ENCODE measurements at places on chromosomes 12 and 14.
A peak's percentile ranks its signal among the peaks of the same experiment; 100 is the strongest.

DNA sequence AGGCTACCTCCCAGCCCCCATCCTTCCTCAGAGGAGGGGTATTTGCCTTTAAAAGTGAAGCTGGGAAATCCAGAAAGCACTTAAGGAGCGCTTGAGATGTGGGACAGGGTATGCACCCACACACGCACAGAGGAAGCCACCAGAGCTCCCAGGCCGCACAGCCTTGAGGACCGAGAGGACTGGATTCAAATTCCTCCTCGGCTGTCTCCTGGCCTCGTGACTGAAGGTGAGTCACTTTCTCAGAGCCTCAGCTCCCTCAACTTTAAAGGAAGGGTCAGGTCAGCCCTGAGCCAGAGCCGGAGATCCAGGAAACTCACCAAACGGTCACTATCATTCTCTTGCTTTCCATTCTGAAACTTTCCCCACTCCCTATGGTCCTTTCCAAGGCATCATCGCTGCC, 37.6 kb downstream of the BCL11B start:
- no peak for DNase-seq

DNA sequence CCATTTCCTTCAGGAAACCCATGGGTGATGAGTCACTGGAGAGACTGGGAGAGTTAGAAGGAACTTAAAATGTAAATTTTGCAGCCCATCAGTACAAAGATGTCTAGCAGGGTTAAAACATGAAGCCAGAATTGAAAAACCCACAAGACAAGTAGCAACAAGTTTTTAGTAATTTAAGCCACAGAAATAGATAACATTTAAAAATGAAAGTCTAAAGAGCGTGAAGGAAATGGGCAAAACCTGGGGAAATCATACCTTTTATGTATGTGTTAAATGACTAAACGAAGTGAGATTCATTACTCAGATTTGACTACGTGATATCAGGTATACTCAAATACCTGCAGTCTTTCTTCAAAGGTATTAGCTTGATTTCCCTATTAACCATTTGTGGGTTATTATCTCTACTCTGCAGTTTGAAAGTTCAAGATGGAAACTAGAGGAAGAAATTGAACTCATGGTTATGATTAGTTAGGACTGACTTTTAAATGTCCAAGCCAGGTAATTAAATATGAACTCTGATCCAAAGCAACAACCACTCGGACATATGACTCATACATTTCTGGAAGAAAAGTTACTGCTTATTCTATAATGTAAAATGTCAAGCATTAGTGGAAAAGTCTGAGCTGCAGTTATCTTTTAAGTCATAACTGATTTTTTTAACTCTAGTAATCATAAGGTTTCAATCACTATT, 84.1 kb downstream of the ITPR2 start:
- no peak for DNase-seq

DNA sequence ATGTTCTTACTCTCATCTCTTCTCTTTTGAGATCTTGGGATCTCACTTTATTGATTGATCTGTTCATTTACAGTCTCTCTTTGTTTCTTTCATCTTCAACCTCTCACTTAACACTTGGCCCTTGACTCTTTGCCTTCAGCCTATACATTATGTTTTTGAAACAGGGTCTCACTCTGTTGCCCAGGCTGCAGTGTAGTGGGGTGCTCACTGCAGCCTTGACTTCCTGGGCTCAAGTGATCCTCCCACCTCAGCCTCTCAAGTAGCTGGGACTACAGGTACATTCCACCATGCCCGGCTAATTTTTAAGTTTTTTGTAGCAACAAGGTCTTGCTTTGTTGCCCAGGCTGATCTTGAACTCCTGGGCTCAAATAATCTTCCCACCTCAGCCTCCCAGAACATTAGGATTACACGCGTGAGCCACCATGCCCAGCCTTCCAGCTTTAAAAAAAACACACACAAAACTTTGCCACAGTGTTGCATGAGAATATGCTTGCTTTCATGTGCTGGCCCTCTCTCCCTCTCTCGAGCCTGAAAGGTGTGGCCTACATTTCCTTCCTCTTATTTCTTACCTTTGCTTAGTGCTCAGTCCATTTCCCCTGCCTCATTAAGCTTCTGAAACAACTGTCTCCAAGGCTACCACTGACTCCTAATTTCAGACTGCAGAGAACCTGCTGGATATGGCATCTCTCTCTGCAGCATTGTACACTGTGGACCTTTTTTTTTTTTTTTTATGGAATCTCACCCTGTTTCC, 9.9 kb downstream of the DIP2B start:
- DNase-seq, result no peak

DNA sequence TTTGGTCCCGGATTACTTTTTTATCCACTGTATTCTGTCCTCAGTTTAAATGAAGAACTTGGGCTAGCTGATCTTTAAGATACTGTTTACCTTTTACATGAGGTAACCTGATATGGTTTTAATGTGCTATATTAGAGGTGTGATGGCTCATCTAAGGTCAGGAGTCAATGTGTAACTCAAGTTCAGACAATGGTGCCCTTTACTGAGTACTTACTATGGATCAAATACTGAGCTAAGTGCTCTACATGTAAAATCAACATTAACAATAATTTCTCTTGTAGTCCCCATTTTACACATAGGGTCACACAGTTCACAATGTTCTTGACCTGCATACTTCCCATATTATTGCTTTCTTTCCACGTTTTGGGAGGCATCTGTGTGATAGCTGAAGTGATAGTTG, 79.2 kb downstream of the CEP83 start:
- DNase-seq, result no peak

DNA sequence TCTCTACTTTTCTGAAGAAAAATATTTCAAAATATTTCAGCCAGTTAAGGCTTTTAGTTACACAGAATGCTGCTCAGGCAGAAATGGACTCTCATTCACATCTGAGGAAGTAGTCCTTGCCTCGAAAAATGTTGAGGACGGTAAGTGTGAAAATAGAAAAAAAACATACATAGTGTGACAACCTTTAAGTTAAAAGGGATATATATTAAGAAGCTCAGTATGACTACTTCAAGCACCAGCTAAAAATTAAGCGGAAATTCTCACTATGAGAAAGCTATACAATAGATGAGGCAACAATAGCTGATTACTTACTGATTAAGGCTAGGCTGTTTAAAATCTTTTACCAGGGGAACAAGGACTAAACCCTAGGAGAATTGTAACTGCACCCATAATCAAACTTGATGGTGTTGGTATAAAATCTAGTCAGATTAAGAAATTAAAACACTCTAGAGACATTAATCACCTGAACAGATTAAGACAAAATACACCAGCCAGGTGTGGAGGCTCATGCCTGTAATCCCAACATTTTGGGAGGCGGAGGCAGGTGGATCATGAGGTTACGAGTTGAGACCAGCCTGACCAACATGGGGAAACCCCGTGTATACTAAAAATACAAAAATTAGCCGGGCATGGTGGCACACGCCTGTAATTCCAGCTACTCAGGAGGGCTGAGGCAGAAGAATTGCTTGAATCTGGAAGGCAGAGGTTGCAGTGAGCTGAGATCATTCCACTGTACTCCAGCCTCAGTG, 53.9 kb downstream of the HNRNPC start:
- no peak for DNase-seq

DNA sequence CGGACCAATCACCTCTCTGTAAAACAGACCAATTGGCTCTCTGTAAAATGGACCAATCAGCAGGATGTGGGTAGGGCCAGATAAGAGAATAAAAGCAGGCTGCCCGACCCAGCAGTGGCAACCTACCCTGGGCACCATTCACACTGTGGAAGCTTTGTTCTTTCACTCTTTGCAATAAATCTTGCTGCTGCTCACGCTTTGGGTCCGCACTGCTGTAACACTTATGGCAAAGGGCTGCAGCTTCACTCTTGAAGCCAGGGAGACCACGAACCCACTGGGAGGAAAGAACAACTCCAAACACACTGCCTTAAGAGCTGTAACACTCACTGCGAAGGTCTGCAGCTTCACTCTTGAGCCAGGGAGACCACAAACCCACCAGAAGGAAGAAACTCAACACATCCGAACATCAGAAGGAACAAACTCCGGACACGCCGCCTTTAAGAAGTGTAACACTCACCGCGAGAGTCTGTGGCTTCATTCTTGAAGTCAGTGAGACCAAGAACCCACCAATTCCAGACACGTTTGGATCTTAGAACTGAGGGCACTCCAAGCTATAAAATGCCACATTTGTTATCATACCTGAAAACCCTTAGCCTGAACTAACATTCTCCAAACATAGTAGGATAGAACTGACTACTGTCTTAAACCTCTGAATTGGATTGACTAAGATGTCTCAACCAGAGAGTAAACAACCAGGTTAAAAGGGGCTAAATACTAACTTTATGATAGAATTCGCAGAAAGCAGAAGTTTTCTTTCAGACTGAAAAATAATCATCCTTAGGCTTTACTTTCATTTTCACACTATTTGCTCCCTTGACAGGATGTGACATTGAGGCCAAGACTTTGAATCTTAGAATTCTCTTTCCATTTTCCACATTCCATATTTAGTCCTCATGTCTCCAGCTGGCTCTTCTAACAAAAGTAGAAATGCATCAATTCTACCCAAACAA, 33.6 kb downstream of the CDKL1 start:
- DNase-seq, result no peak

DNA sequence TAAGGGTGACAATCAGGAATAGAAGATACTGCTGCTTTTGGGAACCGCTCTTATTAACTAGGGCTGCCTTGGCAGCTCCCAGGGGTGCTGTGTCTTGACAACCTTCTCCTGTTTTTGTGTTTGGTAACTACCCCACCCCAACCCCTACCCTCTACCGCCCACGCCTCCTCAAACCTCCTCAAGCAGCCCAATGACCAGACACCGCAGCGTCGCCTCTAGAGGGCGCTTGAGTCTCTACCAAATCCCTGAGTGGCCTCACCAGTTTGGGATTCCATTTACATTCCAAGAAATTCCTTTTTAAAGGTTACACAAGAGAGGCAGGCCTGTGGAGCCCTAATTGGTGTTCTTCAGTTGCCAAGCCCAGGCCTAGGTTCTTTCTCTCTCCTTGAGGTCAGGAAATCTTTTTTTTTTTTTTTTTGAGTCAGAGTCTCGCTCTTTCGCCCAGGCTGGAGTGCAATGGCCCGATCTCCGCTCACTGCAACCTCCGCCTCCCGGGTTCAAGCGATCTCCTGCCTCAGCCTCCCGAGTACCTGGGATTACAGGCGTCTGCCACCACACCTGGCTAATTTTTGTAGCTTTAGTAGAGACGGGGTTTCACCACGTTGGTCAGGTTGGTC, 72.4 kb upstream of the USP44 start:
- DNase-seq, result peak; percentile 92

DNA sequence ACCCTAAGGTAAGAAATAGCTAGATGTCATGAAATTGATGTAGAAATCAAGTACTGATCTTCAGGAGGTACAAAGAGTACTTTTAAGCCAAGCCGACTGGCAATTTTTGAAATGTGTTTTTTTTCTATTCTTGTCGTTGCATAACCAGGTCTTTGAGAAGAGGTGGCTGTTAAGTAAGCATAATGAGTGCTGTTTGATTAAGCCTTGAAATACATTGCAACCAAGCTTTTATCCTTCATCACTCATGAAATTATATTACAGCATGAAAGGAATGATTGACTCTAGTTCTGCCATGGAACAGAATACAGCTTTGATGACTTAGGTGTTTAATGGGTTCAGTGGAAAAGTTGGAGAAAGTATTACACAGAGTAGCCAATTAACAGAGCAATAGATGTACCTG, 1720.2 kb upstream of the SEL1L start:
- no peak for DNase-seq

- no peak for DNase-seq
Observed at GRCh38 chr12:28050606-28051005, 78.1 kb upstream of the PTHLH start.

DNA sequence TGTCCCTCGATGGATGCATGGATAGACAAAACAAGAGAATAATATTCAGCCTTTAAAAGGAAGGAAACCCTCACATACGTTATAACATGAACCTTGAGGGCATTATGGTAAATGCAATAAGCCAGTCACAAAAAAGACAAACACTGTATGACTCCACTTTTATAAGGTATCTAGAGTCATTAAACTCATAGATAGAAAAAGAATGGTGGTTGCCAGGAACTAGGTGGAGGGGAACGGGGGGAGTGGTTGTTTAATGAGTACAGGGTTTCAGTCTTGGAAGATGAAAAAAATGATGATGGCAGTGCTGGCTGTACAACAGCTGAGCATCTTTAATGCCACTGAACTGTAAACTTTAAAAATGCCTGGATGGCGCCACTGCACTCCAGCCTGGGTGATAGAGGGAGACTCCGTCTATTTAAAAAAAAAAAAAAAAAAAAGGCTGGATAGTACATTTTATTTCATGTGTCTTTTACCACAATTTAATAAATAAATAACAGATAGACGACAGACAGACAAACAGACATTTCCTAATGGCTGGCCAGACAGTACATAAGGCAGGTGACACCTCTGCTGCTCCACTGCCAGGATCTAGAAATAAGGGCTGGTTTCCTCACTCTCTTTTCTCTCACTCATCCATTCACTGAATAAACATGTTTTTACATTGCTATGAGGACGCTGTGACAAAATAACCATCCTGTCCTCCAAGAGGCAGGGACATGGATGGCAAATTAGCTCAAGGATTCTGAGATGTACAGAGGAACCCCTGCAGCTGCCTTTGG, 118.8 kb downstream of the FOXN3 start:
- no peak for DNase-seq

- no peak for DNase-seq
Observed at GRCh38 chr14:46245276-46245675, 406.3 kb downstream of the RPL10L start.

- no peak for DNase-seq
Observed at GRCh38 chr12:93109551-93110203, 180.6 kb upstream of the EEA1 start.

GRCh38 chr12:96906849-96907670, at the start of gene NEDD1:
TSS of gene NEDD1 (plus strand) at chr12:96907257. CDS start at chr12:96909760, 2,503 bp downstream.
- peak; percentile 93 for DNase-seq

DNA sequence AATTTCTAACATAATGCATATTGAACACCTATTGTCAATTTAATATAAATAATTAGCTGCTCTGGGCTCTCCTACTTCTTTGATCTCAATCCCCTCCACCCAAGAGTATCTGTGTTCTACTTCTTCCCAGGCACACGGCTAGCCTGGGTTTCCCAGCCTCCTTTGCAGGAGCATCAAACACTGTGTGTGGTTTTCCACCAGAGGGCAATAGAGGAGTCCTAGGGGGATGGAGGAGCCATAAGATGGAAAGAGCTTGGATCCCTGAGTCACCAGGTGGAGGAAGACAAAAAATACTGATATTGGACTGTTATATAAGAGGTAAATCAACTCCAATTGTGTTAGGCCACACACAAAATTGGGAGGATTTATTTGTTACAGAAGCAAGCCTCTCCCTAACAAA, 333.7 kb downstream of the GLT1D1 start:
- DNase-seq, result peak; percentile 18

- DNase-seq, result no peak
Observed at GRCh38 chr12:102504280-102504679, 23.9 kb upstream of the IGF1 start.

DNA sequence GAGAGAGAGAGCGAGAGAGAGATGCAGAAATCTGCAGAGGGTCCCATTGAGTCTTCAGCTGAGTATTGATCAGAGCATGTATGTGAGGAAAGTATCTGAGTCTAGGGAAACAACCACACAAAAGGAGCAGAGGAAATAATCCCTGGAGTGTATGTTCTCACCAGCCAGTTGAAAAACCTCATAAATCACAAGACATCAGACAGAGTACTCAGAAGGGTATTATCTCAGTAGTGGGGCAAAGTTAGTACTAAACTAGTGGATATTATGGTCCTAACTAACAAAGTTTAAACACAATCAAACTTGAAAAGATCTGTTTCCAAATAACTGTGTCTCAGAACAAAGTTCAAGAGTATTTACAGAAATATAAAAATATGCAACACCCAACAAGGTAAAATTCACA, 36.5 kb upstream of the CTDSP2 start:
- DNase-seq, result no peak

- DNase-seq, result no peak
Observed at GRCh38 chr12:94792693-94793092, 142.3 kb upstream of the TMCC3 start.

Data from neural progenitor cell (in vitro differentiated cells).